ENCODE measurements at places on chromosomes 1 and 21.

- DNase-seq = no peak
Observed at GRCh38 chr1:2589431-2590232, 3.1 kb downstream of the PRXL2B start.

DNA sequence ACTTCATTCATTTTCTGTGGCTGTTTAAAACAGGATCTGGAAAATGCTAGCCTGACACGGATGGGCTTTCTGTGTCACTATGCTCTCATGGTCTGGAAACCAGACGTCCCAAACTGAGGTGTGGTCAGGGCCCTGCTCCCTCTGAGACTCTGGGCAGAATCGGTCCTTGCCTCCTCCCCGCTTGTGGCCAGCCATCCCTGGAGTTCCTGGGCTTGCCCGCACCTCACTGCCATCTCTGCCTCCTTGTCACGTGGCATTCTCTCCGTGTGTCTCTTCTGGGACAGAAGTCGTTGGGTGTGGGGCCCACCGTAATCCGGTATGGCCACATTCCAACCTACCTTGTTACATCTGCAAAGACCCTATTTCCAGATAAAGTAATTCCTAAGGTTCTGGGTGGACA, 10.1 kb upstream of the ACTRT2 start:
- DNase-seq = no peak

GRCh38 chr1:240516069-240516468, 95.9 kb downstream of the GREM2 start:
- no peak for DNase-seq

- no peak for DNase-seq
Observed at GRCh38 chr1:178098262-178098661, 4.4 kb downstream of the RASAL2 start.

- DNase-seq = no peak
Observed at GRCh38 chr1:23563003-23563402, 3.7 kb upstream of the ID3 start.

DNA sequence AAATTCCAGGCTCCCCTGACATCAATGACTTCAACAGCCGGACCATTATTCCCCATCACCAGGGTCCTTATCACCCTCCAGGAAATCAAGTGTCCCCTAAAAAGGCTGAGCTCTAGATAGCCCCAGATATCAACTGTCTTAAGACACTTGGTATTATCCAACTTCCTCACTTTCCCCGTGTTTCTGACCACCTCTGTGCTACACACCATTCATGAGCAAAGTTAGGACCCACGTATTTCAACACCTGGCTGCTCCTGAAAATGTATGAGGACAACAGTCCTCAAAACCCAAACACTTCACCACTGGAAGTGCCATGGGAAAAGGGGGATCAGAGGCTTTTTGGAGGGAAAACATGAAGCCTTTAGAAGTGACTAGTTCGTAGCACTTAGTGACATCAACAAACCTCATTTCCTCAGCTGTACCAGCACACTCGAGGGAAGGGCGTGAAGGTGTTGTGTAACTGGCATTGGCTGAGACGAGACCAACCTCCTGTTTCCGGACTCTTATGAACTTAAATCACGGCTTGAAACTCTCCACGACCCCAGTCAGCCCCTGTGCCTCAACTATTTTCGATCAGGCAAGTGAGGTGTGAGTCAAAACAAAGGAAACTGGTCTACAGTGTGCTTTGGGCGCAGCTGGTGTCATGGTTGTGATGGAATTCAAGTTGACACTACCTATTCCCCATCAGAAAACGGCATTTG, 4.1 kb upstream of the CHD5 start:
- DNase-seq = no peak

GRCh38 chr1:69693921-69694675, 126.4 kb downstream of the LRRC7 start:
- no peak for DNase-seq

DNA sequence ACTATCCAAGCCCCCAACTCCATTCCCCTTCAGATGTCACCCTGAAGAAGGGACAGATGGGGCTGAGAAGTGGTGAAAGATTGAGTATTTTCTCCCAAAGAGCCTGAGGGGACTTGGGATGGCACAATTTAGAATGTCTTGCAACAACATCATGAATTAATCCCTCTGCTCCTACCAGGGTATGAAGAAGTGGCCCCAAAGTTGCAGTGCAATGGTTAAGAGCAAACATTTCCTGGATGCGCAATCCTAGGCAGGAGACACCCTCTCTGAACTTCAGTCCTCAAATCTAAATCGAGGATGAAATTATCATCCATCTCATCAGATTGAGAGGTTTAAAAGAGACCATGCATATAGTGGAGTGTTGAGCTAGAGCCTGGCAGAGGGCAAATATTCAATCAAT, 28.6 kb upstream of the CITED4 start:
- no peak for DNase-seq

GRCh38 chr21:44349847-44350772, 3.3 kb upstream of the TRPM2 start:
- no peak for DNase-seq

DNA sequence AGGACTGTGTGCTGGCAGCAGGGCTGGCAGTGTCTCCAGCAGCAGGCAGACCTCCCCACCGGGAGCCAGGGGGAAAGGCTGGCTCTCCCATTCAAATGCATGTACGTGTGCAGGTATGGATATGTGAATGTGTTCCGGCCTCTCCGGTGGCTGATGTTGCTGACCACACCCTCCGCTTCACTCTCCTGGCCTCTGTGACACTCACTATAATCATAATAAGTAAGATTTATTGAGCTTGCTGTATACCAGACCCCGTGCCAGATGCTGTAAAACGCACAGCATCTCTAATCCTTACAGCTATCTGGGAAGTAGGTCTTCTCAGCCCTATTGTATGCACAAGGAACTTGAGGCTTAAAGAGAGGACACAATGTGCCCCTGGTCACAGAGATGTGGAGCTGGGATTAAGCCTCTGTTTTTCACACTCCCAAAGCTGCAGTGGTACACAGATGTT, 20.5 kb upstream of the ARTN start:
- peak; percentile 31 for DNase-seq

DNA sequence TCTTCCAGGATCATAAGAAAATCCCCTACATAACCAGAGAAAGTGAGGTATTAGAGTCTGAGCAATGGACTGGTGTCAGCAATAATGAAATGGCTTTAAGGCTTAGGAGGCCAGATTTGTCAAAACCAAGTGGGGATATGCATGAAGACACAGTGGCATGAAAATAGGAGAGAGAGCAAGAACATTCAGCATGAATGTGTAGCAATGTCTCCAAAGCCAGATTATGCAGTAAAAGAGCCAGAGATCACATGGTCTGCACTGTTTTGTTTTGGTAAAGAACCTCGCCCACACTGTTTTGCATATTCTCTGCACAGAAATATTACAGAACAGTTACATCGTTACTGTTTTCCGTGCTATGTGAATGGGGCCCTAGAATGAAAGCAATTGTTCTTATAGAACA, 589.4 kb downstream of the PLPP3 start:
- DNase-seq = no peak

All from SK-N-DZ (cell line).